ENCODE measurements at places on chromosomes 12 and 14.

DNA sequence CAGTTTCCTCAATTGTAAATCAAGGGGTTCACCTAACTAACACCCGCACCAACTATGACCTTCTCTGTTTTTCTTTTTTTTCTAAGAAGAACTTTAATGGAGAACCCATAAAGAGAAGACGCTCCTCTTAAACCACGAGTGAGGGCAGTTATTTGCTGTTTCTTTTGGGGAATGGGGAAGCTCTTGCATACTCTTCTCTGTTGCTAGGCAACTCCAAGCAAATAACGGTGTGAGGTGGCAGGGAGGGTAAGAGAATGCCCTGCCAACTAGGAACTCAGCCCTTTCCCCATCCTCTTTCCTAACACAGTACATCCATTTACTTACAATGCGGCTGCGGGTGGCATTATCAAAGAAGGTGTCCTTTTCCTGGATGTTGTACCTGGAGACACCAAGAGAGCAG lies 114.9 kb downstream of the ANO2 start:
- no peak for DNase-seq

DNA sequence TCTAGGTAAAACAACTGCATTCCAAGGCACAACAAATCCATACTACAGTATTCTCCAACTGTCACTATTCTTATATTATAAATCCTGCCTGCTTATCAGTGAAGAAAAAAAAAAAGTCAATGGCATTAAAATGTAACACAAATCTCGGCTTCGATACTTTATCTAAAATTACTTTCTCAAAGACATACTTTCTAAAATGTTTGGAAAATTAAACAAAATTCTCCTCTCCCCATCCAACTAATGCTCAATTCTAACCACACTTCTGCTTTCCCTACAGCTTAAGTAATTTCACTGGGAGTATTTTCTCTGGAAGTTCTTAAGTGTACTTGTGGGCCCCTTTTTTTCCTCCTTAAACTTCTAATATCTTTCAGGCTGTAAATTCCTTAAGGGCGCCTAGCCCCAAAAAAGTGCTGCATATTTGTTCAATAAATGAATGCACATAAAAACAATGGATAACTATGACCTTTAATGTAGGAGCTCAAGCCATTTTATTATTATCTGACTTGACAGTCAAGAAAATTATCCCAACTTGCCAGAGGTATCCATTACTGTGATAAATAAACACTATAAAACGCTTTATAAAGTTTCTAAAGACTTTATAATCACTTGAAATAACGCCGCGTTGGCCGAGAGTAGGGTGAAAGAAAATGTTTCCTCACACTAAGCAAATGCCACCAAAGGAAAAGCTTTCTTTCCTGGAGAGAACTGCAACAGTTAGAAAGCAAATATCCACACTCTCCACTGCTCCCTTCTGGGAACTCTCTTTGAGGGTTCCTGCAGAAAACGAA lies 977 bp downstream of the HEATR5A start:
- no peak for DNase-seq

DNA sequence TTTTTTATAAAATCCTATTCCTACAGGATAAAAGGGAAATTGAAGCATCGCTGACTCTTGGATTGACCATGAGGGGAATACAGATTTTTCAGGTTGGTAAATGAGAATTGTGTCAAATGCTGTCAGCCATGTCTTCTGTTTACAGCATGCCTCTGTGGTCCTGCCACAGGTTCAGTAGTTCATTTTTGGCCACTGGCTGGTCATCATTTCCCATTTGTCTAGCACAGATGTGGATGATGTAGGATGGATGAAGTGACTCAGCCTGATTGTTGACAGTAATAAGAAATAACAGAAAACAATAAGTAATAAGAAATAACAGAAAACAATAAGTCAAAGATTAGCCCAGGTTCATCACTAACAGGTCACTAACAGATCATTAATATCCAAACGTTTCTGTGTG lies 59.8 kb downstream of the FRMD6 start:
- DNase-seq = no peak

- DNase-seq = no peak
Measured at GRCh38 chr12:80702889-80703805, 4.3 kb upstream of the MYF6 start.

DNA sequence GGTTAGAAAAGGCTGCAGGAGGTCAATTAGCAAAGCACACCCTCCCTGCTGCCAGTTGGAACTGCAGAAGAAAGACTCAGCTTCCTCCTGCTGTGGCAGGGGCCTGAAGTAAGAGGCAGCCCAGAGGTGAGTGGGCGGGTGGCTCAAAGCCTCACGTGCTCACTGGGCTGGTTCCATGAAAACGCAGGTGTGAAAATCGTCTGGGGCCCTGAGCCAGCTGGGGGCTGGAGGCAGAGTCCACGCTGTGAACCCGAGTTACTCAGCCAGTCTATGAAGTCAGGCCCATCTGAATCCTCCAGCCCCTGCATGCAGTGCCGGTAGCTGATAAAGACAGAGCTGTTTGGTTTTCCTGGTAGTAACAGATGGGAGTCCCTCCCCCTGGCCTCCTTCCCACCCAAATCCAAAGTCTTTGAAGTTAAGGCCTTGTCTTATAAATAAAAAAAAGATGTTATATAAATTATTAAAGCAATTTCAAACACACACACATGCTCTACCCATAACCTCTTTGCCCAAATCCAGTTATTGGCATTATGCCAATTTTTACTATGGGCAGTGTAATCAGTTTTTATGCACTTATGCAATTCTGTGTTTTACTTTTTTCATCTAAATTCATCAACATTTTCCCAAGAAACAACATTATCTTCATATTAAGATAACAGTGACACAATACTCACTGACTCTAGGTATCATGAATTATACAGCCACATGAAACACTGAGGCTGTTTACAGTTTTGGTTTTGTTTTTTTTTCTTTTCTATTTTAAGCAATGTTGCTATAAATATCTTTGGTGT lies 57.9 kb upstream of the PNMA1 start:
- DNase-seq = no peak

DNA sequence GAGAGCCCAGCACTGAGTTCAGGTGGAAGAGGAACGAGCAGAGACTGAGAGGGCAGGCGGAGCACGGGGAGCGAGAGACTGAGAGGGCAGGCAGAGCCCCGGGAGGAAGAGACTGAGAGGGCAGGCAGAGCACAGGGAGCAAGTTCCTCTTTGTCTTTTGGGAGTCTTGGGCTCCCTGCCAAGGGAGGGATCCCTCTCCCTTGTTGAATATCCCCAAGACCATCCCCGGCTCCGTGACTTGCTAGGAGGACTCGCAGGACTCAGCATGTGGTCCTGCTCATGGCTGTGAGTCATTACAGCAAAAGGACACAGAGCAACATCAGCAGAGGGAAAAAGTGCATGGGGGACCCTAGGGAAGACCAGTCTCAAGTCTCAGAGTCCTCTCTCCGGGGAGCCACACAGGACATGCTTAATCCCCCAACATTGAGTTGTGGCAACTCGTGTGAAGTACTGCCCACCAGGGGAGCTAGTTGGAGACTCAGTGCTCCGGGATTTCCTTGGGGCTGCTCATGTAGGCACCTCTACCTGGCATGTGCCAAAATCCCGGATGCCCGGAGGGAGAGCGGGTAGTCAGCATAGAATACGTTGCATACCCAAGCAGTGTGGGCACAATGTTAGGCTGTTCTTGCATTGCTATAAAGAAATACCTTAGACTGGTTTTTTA lies 81.0 kb downstream of the CCDC92 start:
- no peak for DNase-seq

GRCh38 chr12:65561798-65562382 lies 262.4 kb upstream of the HMGA2 start:
- DNase-seq = no peak

DNA sequence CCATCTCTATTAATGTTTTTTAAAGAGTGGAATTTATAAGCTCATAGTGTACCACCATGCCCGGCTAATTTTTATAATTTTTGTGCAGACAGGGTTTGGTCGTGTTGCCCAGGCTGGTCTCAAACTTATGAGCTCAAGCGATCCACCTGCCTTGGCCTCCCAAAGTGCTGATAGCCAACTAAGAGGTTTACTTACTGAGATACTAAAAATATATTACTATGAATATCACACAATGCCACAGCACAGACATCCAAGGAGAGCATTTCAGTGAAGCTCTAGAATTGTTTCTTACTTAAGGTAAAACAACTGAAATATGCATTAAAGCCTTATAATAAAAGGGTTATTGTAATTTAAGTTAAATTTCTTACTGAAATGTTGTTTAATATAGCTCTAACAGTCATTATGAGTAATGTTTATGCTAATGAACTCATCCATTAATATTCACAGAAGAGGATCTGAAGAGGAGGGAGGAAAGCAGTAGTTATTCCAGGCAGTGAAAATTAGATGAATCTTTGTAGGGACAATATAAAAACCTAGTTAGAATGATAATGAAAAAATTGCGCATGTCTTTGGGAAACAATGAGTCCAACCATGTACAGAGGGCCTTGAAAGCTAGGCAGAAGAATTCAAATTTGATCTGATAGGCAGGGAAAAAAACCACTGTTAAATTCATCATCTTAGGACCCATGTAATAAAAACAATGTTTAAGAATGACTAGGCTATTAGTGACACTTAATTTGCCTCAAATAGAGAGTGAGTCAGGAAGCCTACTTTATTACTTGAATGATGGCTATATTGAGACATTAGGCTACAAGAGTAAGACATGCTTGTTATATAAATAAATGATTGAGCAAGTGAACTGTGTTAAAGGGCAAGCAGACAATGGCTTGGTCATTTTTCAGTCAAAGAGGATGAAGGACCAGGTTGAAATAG lies 99.2 kb downstream of the SLC41A2 start:
- DNase-seq = no peak

DNA sequence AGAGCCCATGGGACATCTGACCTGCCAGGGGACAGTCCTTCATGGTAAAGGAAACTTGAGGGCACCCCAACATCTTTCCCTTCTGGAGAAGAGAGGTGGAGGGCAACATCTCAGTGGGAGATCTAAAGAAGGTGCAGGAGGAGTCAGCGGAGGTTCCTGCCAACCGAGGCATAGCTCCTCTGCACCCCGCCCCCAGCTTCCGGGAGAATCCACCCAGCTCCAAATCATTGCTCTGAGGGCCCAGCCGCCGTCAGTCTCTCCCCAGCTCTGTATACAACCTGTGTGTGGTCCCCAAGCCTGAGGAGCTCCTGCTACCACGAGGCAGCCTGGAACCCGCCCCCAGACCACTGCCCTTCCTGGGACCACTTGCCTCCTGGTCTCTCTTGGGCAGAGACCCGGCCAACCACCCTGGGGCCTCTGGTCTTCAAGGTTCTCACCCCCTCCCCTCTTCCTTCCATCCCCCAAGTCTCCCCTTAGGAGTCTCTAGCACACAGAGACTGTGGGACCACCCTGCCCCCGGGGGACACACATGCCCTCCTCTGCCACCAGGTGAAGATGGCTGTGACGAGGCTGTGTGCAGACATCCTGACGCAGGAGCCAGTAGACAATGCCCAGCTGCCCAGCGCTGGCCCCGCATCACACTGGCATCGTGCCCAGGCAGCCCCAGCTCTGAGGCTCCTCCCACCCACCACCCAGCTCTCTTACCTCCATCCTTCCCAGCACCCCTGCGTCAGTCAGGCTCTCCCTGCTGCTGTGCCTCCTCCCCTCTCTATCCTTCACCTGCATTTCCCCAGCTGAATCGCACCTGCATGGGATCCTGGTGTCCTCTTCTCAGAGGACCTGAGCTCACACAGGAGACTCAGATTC lies 13.0 kb upstream of the NUDT14 start:
- DNase-seq = no peak

GRCh38 chr12:19440019-19440858 lies 947 bp downstream of the AEBP2 start:
- DNase-seq = no peak

All from cortex of kidney (tissue), 1 donor.